NCI-H1092 treated with DMSO at 0.1 percent for 48 hours (cell line): ENCODE measurements at places on chromosomes 3 and 15.

DNA sequence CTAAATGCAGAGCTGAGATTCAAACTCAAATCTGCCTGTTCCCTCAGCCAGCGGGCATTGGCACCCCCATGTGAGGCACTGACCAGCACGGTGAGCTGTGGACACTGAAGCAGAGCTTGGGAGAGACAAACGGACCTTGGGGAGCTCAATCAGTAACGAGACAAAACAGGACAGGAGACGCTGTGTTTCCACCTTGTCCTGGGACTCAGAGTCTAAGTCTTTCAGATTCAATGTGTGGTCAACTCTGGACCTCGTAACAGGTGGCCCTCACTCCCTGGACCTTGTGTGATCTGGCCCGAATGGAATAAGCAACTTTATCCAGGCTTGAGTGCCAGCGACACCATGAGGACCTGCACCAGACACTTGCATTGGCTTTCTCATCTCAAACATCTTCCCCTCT, 232.5 kb downstream of the UACA start:
- DNase-seq, result no peak

- DNase-seq, result no peak
Measured at GRCh38 chr15:68345481-68345880, 67.9 kb downstream of the FEM1B start.

- DNase-seq, result no peak
Measured at GRCh38 chr3:23439080-23439479, 236.0 kb downstream of the UBE2E2 start.

DNA sequence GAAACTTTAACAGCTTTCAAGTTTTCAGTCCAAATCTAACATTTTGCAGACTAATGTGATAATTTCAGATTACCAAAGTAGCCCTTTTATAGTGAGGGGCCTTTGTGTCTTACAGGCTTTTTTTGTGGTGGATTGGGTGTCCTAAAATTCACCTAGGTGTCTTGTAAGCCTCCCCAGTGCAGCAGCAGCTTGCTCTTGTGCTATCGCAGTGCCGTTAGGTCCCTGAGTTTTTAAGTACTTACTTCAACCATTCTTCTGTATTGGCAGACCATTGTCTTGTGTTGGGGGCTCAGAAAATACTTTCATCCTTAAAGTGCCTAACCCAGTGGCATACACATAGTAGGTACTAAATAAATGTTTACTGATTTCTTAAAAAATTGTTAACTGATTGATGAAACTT, 2.1 kb downstream of the PDE8A start:
- no peak for DNase-seq

DNA sequence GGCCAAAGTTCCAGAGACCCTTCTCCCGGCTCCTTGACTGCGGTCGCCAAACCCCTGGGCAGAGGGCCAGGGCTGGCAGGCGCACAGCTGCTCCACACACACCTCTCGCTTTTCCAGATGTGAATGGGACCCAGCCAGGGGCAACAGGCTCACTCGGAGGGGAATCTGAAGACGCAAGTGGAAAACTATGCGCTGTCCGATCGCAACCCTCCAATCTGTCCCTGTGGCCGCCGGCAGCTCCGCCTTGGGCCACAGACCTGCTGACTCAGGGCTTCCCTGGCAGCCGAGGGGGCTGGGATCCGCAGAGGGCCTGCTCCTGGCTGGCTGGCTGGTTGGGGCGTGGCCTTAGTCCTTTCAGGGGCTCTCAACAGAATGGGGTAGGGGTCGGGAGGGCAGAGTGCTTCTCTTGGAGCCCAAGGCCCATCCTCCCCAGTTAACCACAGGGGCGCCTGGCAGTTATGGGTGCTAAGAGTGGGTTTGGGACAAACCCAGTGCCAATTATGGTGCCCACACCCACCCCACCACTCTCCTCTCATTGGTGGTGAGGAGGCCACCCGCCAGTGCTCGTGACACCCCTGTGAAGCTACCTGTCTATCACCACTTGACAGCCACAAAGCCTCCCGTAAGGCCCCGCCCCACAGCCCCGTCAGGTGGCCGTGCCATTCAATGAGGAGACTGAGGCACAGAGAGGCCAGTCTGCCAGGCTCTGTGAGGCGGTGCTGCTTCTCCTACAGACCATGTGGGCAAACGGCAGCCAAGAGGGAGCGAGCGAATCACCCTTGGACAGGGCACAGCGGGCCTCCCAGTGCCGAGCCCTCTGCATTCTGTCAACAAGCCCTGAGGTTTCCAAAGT, 53.8 kb downstream of the IQSEC1 start:
- DNase-seq, result peak; percentile 52

DNA sequence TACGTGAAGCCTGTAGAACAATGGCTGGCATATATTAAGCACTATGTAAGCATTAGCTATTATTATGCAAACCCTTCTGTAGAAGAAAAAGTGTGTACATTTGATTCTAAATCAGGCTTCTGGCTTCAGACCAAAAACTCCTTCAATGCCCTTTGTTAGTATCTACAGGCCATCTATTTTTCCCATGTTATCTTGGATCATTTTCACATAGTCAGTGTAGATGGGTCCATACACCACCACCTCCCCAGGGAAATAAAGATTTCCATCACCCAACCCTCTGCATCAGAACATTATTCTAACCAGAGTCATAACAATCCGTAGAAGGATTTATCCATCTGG, 8.0 kb upstream of the KLHL6 start:
- DNase-seq, result no peak

DNA sequence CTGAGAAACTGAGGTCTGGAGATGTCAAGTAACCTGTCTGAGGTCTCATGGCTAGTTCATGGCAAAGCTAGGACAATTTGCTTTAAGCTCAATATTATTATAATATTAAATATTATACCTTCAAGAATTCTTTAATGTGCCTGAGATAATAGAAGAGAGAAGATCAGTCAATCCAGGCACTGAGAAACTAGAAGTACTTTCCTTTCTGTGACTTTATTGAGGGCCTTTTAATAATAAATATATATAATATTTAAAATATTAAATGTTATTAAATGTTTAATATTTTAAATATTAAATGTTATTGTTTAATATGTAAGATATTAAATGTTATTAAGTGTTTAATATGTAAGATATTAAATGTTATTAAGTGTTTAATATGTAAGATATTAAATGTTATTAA, 144.3 kb upstream of the DNAJC19 start:
- DNase-seq, result no peak

DNA sequence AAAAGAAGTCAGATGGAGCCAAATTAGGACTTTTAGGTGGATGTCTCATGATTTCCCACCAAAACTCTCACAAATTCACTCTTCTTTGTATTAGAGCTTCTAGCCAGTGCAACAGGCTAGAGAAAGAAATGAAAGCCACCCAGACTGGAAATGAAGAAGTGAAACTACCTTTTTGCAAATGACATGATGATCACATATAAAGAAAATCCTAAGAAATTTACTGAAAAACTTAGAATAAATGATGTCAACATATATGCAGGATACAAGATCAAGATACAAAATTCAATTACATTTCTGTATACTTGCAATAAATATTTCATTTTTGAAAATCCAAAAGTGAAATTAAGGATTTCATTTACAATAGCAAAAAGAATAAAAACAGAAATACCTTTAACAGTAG, 110.8 kb downstream of the LRIG1 start:
- DNase-seq, result no peak

DNA sequence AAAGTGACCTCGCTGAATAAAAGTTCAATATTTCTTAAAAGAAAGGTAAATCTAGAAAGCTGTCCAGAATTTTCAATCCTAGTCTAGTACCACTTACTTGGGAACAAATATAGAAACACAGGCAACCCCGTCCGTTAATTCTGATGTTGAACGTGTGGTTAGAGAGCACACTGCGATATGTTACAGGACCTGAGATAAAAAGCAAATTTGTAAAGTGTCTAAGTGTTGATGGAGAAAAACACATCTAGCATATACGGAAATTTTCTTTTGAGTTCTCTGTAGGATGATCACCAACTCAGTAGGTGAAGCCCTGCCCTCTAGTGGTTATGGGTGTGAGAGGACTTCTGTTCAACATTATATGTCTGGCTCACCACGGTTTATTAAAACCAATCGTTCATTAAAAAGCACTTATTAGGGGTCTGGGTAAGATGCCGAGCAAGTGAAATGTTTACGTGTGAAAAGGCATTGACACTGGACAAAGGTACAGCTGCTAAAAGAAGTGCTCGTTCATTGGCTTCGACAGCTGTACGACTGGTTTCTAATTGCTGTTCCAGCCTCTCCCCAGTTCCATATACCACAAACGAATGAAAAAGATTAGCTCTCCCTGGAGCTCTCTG, 1.0 kb upstream of the ATP2C1 start:
- peak; percentile 90 for DNase-seq

GRCh38 chr3:66353530-66353929, 132.7 kb downstream of the SLC25A26 start:
- no peak for DNase-seq

DNA sequence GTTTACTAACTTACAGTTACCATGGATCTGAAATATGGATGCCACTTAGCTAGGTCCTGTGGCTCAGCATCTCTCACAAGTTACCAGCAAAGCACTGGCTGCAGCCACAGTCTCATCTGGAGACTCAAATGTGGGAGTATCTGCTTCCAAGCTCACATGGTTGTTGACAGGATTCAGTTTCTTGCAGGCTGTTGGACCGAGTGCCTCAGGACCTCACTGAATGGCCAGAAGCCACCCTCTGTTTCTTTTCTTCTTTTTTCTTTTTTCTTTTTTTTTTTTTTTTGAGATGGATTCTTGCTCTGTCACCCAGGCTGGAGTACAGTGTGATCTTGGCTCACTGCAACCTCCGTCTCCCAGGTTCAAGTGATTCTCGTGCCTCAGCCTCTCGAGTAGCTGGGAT, 20.1 kb upstream of the AMOTL2 start:
- DNase-seq, result no peak

GRCh38 chr3:36991147-36991546, 1.8 kb downstream of the EPM2AIP1 start:
- no peak for DNase-seq

- DNase-seq, result no peak
Measured at GRCh38 chr3:37819591-37819990, 42.1 kb upstream of the CTDSPL start.

- DNase-seq, result no peak
Measured at GRCh38 chr3:14969671-14970070, 22.3 kb downstream of the NR2C2 start.

GRCh38 chr15:81084716-81085115, 49.4 kb upstream of the CFAP161 start:
- no peak for DNase-seq

GRCh38 chr3:58528629-58529028, 8.4 kb downstream of the ACOX2 start:
- peak; percentile 23 for DNase-seq

DNA sequence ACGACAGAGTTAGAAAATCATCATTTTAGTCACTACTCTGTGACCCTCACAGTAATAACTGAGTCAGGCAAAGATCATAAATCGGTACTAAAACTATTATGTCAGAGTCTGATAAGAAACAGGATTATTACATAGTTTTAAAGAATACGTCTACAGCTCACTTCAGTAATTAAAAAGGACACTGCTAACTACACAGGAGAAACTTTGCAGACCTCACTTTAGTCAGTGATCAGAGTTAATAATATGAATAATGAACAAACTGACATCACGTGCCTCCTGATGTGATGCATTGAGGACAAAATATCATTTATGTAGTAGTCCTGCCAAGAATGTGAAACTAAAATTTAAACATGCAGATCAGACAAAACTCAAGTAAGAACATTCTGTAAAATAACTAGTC, 162.2 kb downstream of the PCCB start:
- no peak for DNase-seq

DNA sequence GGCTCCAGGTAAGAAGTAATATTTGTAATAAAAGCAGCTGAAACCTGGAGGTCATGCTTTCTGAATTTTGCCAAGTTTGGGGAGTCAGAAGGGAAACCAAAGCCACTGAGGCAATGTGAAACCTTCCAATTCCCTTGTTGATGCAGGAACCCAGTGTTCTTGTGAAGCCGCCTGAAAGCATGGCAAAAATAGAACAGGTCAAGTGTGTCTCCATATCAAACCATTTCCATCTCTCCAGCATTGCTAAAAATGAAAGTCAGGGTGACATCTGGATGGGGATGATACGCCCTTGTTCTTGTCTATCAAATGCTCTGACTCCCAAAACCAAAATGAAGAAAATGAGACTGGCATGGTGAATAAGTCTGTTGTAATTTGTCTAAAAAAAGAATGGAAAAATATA, 362.5 kb downstream of the VPS13C start:
- no peak for DNase-seq

GRCh38 chr3:70805061-70805889, 492.8 kb upstream of the MDFIC2 start:
- DNase-seq, result no peak

GRCh38 chr3:149541091-149541491, 66.6 kb downstream of the TM4SF4 start:
- DNase-seq, result no peak

DNA sequence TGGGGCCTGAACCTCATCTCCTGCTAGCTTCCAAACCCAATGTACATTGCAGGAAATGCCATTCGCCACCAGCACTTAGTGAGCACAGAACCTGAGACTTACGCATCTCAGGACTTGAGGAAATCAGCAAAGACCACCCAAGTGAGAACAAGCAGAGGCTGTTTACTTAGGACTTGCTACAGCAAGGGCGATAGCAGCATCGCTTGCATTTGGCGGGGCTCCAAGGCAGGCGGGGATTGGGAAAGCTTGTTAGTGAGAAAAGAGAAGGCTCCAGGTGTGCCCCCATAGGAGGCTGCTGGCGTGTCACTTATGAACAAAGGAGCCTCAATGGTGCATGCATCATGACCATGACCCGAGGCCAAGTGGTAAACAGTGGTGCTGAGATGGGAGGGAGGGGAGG, 19.7 kb downstream of the SLC6A20 start:
- peak; percentile 73 for DNase-seq

DNA sequence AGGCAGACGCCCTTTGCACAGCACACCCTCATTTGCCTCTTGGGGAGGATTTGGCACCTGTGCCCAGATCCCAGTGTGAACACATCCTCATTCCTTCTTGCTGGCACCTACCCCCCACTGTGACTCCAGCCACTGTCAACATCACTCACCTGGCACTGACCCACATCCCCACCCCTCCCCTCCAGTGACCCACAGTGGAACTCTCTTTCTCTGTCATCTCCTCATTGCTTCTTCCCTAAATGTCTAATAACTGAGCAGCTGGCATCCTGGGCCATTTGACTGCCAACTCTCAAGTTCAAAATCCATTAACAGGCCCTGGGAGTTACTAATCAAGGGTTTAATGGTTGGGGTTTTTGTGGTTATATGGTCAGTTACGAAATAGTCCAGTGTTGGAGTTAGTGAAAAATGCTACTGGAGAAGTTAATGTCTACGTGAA, 14.4 kb downstream of the SNAPC5 start:
- DNase-seq, result peak; percentile 33

- no peak for DNase-seq
Measured at GRCh38 chr15:92621972-92622533, 33.5 kb downstream of the FAM174B start.

- no peak for DNase-seq
Measured at GRCh38 chr15:81853150-81853748, 192.6 kb downstream of the MEX3B start.

- no peak for DNase-seq
Measured at GRCh38 chr3:10721101-10721500, 94.9 kb upstream of the SLC6A11 start.

- DNase-seq, result peak; percentile 39
Measured at GRCh38 chr15:81160312-81161159, 26.5 kb downstream of the CFAP161 start.
